Vagina (tissue), 2 donors: ENCODE measurements at places on chromosomes 12 and 14.

DNA sequence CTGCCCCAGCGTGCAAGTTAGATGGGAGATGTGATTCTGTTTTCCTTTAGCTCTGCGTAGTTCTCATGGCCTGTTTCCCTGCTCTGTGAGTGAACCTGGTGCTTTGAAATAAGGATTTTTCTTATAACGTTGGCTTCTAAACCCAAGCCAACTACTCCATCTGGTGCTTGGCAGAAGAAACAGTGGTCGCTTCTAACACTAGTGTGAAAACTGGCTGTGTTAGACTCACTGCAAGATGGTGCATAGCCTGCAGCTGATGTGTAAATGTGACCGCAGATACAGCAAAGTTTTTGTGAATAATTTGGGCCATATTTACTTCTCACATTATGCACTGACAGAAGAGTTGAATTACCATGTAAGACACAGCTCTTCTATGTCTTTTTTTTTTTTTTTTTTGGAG, 12.2 kb downstream of the GTF2H3 start:
- no peak for DNase-seq

- no peak for DNase-seq
Measured at GRCh38 chr12:43102546-43103264, 449.3 kb downstream of the ADAMTS20 start.

DNA sequence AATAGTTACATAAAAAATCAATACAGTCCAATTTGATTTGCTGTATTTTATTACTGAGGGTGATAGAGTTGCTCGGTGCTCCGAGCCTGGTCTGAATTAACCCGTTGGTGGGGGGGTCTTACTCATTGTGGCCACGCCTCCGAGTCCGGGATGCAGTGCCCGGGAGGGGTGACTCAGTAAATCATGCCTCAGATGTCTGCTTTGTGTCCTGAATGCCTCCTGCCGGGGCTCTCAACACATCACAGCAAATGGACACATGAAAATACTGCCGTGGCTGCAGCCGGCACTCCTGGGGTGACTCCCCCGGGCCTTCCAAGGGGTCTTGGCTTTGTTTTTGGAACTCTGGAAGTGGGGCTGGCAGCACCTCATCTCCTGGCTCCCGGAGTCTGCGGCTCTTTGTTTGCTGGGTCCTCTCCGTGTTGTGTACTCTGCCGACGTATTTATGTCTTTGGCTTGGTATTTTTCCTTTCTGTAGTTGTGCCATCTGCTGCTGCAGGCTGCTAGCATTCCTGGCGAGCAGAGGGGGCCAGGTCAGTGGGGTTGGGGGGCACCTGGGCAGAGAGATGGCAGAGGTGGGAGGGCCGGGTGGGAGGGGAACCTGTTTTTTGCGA, 129.0 kb downstream of the AACS start:
- DNase-seq: no peak

DNA sequence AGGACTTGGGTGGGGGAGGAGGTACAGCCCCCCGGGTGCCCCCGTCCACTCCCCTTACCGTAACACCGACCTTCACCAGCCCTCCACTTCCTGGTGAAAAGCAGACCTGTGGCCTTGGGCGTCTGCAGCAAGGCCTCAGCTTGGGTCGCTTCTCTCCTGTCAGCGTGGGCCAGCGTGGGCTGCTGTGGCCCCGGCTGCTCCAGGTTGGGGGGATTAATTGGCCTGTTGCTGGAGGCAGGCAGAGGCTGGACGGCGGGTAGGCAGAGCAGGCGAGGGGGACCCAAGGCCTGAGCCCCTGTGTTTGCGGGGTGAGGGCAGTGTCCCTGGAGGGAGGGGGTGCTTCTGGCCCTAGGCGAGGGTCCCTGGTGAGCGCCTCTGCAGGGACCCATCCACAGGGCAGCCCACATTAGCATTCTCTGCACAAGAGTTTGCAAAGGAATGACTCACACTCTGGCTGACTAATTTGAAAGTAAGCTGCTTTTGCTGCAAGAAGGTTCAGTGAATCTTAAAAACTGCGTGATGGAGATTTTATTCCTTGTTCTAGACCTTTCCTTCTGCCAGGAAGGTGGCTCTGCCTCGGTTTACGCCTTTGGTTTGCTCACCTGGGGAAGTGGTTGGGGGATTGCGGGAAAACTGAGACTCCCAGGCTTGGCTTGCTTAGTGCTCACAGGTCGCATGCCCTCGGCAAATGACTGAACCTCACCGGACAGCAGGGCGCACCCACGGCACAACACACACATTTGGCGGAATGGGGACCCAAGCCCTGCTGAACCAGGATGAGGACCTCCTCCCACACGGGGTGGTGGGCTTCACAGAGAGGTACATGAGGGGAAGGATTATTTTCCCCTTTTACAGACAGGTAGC, 37.9 kb upstream of the DLK1 start:
- no peak for DNase-seq

DNA sequence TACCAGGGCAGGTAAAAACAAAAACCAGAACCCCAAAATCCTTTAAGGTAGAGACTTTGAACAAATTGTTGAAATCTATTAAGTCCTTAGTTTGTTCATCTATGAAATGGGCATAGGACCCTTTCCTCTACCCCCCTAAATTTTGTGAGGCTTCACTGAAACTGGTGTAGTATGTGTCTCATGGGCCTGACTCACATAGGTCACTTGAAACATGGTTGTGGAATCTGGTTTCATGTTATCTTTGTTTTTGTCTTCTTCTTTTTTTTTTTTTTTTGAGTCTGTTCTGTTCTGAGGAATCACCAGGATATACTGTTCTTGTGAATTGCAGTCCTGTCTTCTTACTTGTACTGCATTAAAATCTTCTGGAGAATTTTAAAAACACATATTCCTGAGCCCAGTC, 202.2 kb downstream of the KTN1 start:
- DNase-seq: no peak

- DNase-seq: no peak
Measured at GRCh38 chr12:104083769-104084475, 19.6 kb downstream of the HCFC2 start.
